Aorta (tissue), 5 donors: ENCODE measurements at places on chromosomes 3 and 15.
A peak's percentile ranks its signal among the peaks of the same experiment; 100 is the strongest.

GRCh38 chr3:10149226-10149625, 7.6 kb downstream of the VHL start:
- DNase-seq, result peak; percentile 59

DNA sequence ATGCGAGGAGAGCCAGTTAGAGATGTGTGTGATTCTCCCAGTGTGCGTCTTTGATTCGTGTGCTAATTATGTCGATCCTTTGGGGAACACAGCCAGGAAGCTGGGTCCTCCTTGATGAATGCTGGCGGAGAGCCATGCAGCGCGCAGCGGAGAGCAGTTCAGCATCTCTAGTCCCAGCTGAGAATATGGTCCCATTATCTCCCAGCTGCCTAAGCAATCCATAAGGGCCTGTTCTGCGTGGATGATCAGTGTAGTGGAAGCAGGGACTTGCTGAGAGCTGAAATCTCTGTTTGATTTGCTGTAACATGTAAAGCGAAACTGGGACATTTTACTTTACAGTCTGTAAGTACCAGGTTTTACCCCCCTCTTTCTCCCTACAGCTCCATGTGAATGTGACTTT, 412.7 kb downstream of the CNTN4 start:
- DNase-seq, result no peak

GRCh38 chr3:140187028-140187427, 252.0 kb downstream of the CLSTN2 start:
- DNase-seq, result no peak

DNA sequence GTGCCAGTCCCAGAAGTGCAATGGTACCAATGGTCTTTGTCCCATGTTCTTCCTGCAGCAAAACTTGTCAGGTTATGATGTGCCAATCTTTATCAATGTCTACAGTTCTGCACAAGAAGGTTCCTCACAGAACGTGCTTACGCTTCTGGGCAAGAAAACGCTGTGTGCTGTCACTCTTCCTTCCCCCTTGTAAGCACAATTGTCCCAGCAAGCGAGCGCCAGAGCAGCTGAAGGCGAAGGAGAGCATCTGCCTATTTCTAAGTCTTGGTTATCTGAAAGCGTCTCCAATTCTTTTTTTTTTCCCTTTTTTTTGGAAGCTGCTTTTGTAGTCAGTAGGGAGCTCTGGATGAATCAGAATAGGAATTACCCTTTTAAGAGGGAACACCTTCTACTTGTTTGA, 514.4 kb downstream of the FGF12 start:
- DNase-seq, result no peak
